ENCODE measurements at places on chromosomes 5 and 9.
A peak's percentile ranks its signal among the peaks of the same experiment; 100 is the strongest.

- no peak for DNase-seq
Observed at GRCh38 chr5:78062645-78063044, 231.9 kb downstream of the AP3B1 start.

DNA sequence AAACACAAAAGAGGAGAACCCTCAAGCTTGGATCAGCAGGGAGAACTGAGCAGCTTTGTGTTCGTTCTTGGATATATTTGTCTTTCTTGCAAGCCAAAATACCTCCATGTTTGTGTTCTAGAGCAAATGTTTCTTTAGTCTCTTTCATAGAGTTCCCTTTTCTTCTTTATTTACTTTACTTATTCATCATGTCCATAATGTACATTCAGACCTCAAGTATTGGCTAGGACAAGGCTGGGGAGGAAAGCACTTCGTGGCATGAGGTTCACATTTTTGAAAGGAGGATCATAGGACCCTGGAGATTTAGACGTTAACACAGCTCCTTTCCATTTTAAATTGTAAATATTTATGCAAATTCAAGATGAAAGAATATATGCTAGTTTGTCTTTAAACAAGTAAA, 590.2 kb upstream of the MEF2C start:
- DNase-seq = no peak

DNA sequence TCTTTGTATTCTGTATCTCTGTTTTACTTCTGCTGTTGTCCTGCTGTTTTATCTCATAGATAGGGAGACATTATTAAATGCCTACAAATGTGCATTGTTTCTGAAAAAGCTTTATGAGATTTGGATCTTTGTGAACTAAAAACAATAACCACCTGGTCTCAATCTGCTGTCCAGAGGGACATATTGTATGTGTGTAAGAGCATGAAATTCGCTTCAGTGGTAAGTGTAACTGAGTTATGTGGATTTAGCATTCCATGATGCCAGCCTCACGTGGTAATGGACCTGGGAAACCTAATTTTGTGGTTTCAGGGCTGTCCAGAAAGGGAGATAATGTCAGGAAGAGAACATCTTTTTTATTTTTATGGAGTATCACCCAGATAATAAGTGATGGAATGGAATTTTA, 119.3 kb downstream of the GDNF start:
- no peak for DNase-seq

- DNase-seq = no peak
Observed at GRCh38 chr9:72486594-72486955, 34.8 kb upstream of the TMC1 start.

DNA sequence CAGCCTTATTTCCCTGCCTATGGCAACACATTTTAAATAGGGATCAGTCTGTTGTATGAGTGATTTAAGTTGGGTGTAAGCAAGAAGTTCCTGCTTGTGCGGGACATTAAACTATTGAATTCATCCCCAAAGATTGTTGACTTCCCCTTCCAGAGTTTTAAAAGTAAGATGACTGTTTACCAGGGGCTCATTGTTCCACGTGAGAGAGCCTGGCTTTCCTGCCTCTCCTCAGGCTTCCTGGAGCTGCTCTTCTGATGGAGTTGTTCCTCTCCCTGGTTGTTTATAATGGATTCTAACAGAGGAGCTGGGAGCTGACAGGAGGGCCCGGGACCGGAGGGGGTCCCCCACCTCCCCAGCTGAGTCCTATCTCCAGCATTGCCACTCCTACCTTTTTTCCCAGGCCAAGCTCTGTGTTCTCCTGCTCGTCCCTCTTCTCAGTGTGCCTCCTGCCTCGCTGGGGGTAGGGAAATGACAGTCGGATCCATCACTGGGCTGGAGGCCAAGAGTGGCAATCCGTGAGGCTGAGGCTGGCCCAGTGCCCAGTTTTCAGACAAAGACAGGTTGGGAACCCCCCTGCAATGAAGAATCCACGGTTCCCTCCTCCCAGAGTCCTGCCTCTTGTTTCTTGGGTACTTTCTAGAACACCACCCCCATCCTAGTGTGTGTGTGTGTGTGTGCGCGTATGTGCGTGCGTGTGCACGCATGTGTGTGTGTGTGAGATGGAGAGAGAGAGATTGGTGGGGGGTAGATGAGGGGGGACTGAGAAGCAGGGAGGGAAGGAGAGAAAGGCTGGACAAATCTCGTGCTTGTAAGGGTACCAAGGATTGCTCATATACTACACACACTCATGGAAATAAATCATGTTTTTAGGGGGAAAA, 123.7 kb upstream of the NFIB start:
- no peak for DNase-seq

DNA sequence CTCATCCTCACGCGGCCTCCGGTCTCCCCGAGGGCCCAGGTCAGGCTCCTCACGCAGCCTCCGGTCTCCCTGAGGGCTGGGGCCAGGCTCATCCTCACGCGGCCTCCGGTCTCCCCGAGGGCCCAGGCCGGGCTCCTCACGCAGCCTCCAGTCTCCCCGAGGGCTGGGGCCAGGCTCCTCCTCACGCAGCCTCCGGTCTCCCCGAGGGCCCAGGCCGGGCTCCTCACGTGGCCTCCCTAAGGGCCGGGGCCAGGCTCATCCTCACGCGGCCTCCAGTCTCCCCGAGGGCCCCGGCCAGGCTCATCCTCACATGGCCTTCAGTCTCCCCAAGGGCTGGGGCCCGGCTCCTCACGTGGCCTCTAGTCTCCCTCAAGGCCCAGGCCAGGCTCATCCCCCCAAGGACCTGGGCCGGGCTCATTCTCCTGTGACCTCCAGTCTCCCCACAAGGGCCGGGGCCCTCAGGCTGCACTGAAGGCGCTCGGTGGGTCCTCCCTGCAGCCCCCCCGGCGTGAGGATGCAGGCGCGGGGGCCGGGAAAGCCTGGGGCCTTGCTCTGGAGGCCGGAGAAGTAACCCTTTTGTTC, 51.2 kb upstream of the FCN2 start:
- DNase-seq = no peak

DNA sequence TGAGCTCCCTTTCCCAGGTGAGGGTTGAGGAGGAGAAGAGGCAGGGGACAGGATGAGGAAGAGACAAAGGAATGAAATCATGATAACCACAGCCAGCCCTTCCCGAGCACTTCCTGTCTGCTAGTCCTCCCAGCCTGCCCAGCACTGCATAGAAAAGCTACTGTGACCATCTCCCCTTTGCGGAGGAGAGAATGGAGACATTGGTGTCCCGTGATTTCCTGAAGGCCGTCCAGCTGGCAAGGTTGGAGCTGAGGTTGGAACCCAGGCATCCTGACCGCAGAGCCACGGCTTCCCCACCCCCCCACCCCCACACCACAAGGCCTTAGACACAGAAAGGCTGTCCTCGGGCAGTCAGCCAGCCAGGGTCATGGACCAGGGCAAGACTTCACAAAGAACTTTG, 131.1 kb upstream of the ICE1 start:
- no peak for DNase-seq

DNA sequence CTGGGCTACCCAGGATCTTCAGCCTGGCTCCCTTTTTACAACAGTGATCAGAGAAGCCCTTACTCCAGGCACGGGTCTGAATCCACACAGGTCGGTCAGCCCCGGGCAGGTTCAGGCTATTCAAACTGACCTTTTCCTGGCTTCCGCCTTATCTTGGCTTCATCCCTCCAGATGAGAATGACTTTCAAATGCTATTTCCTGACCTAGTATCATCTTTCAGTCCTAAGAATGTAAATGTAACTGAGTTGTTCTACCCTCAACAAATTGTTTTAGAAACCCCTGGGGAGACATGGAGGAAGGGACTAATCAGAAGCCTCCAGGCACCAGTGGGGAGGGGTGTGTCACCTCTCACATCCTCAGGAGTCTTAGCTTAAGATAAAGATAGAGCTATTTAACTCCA, 213.2 kb downstream of the EPB41L4A start:
- no peak for DNase-seq

- DNase-seq = no peak
Observed at GRCh38 chr9:14366076-14366475, 52.1 kb upstream of the NFIB start.

- no peak for DNase-seq
Observed at GRCh38 chr5:123810746-123811340, 298.9 kb downstream of the CSNK1G3 start.

- DNase-seq = no peak
Observed at GRCh38 chr5:179860301-179860700, 1.7 kb upstream of the MRNIP start.

DNA sequence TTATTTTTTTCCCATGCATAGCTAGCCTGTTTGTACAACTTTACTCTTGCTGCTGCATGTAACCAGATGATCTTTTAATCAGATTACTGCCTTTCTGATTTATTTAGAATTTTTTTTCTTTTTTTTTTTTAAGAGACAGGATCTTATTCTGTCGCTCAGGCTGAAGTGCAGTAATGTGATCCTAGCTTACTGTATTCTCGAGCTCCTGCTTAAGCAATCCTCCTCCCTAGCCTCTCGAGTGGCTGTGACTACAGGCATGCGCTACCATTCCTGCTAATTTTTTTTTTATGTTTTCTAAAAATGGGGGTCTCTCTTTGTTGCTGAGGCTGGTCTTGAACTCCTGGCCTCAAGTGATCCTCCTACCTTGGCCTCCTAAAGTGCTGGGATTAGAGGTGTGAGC, 9.6 kb downstream of the DCP2 start:
- DNase-seq = no peak

- peak; percentile 64 for DNase-seq
Observed at GRCh38 chr5:154648706-154649105, 106.5 kb upstream of the LARP1 start.

- DNase-seq = no peak
Observed at GRCh38 chr5:42855811-42856210, 44.1 kb upstream of the SELENOP start.

DNA sequence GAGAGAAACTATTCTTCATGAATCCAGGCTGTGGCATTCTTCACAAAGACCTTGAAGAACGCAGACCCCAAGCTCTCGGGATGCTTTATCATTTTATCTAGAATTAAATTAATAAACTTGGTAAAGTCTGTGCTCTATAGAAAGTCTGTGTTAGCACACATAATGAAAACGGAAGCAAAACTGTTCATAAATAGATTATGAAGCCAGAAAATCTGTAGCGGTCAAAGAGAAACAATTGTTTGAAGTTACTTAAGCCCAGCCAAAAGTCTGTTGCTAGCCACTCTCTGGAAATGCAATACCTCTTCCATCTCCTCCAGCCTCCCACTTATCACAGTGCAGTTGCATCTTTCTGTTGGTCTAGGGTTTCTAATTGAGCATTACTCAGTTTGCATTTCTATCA, 375.9 kb downstream of the KIF4B start:
- no peak for DNase-seq

DNA sequence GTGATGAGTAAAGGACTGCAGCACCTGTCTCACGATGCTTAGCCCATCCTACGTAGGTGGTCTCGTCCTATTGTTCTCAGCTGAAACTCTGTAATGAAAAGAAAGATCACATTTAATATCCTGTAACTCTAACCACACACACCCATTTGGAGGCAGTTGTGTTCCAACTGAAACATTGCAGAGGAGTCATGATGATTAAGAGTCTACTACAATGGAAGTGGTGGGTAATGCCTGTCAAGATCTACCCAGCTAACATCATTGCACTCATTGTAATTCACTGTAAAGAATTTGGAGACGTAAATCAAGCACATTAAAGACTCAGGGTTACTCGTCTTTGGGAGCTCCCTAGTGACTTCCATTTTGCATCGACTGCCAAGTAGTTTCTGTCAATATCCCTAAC, 106.0 kb upstream of the PTPN3 start:
- DNase-seq = no peak

DNA sequence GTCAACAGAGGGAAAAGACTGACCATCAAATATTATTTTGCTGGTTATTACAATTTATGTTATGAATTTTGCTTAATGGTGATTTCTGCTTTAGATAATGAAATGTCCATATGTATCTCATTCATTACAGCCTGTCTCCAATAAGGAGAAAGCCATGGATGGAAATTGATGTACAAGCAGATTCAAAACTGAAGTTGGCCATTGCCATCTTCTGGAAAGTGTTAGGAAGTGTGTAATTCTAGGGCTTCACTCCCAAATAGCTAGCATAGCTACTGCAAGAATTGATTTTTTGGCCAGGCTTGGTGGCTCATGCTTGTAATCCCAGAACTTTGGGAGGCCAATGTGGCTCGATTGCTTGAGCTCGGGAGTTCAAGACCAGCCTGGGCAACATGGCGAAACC, 45.8 kb downstream of the DYNC2I2 start:
- no peak for DNase-seq

GRCh38 chr5:126069329-126069728, 353.9 kb upstream of the GRAMD2B start:
- no peak for DNase-seq

DNA sequence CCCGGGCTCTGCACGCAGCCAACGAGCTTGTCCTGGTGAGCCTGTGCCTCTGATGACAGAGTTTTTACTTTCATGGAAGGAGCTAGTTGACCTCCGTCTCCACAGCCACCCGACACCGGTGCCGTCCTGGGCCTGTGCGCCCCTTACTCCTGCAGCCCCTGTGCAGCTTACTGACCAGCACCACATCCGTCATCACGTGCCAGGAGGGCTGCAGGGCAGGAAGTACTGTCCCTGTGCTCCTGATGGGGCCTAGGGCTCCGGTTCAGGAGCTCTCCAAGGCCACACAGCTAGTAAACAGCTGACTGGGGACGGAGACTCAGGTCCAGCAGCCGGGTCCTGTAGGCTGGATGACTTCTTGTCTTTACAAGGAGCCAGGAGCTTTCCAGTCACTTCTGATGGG, 10.2 kb downstream of the STKLD1 start:
- no peak for DNase-seq

GRCh38 chr5:16856531-16856930, 79.6 kb downstream of the MYO10 start:
- no peak for DNase-seq

- DNase-seq = no peak
Observed at GRCh38 chr5:130278136-130278535, 373.9 kb downstream of the CHSY3 start.

DNA sequence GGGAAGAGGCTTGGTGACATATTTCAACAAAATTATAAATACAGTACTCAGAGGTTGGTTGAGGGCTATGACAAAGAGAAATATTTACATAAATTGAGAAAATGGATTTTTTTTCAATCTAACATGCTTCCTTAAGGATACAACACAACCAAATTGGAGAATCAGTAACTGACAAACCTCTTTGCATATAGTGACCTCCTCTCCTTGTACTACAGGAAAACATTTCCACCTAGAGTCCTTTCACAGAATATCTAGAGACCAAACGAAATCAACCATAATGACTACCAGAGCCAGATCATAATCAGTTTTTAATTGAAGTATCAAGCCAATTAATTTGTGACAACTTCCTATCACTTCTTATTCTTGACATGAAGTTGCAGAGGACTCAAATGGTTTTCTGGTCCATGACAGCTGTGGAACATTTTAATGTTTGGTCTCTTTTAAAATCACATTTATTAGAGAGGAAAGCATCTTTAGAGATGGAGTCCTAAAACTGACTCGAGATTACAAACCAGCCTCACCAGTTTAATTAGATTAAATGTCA, 1636.5 kb upstream of the C9orf72 start:
- no peak for DNase-seq

DNA sequence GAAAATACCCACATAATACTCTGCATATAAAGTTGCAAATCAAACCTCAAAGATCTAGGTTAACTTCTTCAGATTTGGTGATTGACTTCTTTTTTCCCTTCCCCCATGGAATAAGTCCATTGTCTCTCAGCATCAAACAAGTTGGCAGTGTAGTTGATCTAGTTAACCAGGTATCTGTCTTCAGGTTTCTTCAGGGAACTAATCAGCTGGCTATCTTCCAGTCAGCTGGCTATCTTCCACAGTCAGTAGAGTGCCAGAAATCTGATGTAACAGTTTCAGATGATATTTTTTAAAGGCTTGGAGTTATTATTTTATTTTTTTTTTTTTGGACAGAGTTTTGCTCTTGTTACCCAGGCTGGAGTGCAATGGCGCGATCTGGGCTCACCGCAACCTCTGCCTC, 16.8 kb downstream of the TNFSF15 start:
- no peak for DNase-seq

All from inflammatory macrophage (primary cell).